Ovary (tissue), 10 donors: ENCODE measurements at places on chromosomes 1 and 21.

DNA sequence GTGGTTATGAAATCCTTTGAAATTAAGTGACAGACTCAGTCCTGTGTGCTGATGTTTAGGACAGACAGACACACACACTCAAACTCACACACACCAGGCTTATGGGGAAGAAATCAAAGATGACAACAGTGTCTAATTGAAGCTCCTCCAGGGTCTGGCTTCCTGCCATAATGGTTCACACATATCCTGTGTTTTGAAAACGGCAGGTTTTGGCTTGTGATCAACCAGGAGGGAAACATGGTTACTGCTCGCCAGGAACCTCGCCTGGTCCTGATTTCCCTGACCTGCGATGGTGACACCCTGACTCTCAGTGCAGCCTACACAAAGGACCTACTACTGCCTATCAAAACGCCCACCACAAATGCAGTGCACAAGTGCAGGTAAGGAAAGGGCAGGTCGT, 4.6 kb downstream of the MTARC1 start:
- DNase-seq = no peak

DNA sequence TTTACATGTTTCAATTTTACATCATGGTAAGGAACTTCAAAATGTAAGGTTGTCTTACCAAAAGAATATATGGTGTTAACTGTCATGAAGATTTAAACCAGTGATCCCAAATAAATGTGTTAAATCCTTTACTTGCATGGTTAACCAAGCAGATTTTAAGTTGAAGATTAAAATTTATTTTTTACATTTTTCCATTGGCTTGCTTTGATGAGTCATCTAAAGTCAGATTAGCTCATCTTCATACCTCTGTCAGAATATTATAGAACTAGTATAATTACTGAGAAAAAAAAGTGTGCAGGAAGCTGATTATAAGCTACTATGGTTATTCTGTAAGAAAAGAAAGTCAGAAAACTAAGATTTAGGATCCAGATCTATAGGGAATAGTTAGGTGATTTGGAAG, 95.3 kb upstream of the DPH5 start:
- DNase-seq = no peak

DNA sequence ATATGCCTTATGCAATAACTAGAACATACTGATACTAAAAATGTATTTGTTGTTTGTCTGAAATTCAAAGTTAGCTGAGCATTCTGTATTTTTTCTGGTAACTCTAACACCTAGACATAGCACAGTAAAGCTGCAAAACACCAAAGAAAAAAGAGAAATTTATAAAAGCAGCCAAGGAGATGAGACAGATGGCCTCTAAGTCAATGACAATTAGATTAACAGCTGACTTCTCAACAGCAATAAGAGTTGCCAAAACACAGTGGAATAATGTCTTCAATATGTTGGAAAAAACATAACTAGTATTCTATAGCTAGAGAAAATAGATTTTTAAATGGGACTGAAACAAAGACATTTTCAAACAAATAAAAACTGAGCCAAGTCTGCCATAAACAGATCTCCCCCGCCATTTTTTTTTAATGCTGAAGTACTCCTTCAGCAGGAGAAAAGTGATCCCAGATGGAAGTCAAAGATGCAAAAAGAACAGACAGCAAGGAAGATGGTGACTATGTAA, 81.3 kb downstream of the SYF2 start:
- no peak for DNase-seq

GRCh38 chr1:28803662-28804061, 8.3 kb upstream of the OPRD1 start:
- DNase-seq = no peak

GRCh38 chr1:70156529-70157120, 48.8 kb downstream of the LRRC40 start:
- no peak for DNase-seq
